ENCODE measurements at places on chromosomes 4 and X. TPM values are rescaled to one million over a fixed set of nuclear protein-coding genes. Genes with fewer than 3 reads are reported as not detected.

GSX2 gene
- total RNA-seq: not detected

OR13H1 gene
- total RNA-seq: not detected

NOX1 gene
- total RNA-seq: not detected

NLGN3 gene
- 0.63 TPM for total RNA-seq

LGI2 gene
- not detected for total RNA-seq

PAGE2 gene
- not detected for total RNA-seq

GPR34 gene
- total RNA-seq: not detected

DNA sequence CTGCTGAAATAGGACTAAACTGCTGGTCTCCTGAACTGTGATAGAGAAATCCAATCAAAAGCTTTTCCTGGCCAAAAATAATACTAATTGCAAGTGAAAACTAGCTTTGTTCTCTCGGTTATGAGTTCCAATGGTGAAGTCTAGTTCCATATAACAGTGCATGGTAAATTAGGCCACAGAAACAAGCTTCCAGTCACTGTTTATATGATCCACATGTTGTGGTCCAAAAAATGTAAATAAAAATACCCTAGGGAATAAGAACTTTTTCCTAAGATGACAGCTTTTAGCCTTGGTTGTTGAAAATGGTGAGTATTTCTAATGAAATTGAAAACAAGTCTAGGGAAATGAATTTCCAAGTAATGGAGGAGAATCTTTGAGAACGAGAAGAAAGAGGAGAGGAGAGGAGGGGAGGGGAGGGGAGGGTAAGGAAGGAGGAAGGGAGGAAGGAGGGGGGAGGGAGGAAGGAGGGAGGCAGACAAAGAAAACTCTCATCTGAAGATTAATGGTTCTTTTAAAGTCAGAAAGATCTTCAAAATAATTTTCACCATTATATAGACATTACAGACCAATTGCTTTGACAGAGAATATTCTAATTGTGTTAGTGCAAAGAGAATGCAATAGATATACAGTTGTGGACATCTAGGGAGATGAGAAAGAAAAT, 26.1 kb downstream of the PALLD start:
- no peak for DNase-seq

DNA sequence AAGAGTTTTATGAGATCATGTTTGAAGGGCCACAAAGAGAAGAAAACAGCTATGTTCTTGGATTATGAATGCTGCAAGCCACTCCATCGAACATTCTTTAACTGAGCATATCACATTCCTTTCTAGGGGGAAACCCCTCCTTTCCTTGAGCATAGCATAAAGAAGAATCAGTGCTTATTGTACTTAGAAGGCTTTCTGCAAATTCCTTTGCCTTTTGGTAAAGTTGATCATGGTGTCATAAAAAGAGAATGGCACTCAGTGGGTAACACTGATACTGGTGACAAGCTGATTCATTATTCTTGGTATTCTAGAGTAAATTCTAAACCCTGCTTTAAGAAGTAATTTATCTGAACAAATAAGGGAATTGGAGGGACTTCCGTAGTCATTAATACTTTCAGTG, 88.5 kb upstream of the GPR34 start:
- peak; percentile 43 for DNase-seq

DNA sequence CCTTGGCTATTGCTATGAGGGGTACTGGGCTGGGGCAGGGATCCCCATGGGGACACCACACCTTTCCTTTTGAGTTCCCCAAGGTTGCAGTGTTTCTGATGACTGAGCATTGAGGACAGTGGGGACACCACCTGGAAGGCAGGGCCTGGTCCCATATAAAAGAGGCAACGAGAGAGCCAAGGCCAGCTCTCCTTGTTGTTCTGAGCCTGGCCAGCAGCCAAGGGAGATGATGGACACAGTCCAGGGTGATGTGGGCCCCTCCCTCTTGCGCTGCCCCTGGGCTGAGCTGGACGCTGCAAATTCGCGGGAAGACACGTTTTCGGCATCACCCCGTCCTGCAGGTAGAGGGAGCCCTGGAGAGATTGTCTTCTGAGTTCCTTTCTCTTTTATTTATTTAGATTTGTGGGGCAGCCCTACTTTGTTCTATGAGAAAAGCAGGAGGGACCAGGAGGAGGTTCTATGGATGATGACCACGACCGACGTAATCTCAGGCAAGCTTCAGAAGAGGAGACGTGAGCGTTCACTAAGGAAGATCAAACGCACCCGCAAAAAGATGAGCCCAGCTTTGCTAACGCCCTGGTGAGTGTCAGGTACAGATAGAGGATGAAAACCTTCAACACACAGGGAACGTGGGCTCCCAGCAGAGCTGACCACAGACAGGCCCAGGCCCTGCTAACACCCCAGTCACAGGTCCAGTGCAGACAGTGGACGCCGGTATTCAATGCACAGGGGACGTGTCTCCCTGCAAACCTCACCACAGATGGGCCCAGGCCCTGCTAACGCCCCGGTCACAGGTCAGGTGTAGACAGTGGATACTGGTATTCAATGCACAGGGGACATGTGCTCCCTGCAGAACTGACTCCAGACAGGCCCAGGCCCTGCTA, 97.4 kb downstream of the SHOX start:
- DNase-seq: peak; percentile 4
